SJSA1 (cell line): ENCODE measurements at places on chromosomes 16 and 17. TPM values are rescaled to one million over a fixed set of nuclear protein-coding genes. Genes with fewer than 3 reads are reported as not detected.
A peak's percentile ranks its signal among the peaks of the same experiment; 100 is the strongest.

DNA sequence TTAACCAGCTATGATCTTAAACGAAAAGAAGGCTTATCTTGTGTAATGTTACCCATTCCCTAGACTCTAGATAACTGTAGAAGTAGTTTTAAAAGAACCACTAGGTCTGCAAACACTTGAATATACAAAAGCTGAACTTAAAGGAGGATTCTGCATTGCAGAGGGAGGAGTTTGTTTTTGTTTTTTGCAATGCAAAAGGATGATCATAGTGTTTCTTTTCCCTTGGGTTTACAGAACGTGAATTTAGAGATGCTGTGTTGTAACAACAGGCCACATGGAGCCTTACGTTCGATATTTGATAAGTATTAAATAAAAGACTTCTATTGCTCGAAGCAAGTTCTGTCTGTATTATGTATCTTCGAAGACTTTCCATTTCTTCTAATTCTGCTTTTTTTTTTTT, 77.6 kb downstream of the CHD9 start:
- no peak for DNase-seq

Gene ENPP7
- total RNA-seq = not detected in 2 replicates

Gene LASP1
- 146 and 174 TPM in 2 replicates for total RNA-seq

GRCh38 chr16:57422026-57422944, 17.7 kb downstream of the CCL17 start:
- DNase-seq = peak; percentile 70

Gene TNRC6C
- 4.6 and 9.6 TPM in 2 replicates for total RNA-seq

Gene TPSG1
- total RNA-seq = not detected in 2 replicates

DNA sequence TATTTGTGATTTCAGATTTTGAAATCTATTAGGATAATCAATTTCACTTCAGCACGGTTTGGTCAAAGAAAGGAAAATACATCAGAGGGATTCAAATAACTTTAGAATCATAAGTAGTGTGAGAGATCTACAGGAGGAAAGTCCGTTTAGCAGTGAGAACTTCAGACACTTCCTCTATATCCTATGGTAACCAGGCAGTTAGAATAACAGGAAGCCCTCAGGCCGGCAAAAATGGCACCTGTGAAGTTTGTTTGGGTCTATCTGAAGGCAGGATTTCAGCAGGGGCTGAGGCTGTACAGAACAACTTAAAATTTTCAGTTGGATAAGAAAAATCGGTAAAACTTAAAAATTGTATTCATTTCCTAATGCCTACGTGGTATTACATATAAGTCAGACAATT, 24.9 kb downstream of the KCNJ16 start:
- no peak for DNase-seq

Gene RHBDL3
- total RNA-seq = 0.63 and 1.2 TPM in 2 replicates

DNA sequence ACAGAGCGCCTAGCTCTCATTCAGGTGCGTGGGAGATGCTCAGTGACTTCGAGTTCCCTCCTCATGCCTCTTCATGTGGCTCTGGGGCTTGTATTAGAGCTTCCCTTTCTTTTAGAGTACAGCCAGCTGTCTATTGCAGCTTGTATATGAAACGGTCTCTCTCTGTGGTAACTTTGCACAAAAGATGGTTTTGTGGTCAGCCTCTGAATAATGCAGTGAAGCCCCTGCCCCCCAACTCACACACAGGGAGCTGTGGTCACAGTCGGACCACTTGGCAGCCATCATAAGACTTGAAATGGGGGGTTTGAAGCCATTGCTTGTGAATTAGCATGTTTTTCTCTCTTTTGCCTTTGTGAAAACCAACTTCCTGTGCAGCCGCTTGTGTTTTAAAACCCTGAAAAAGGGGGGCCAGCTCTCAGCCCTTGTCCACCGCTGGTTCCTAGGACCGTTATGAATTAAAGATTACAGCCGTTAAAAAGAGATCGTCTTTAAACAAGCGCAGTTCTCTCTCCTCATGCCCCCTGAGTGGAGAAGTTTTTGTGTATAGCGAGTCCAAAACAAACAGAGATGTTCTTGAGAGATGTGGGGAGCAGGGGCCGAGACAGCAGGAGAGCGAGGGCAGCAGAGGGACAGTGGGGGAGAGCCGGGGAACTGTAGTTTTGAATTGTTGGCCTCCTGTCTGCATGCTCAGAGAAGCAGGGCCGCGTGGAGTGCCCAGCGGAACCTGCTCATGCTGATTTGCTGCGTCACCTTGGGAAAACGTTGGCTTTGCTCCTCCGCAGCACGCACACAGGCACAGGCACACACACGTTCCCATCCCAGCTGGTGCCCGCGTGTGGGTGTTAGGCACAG, 199.0 kb downstream of the MSI2 start:
- peak; percentile 77 for DNase-seq

DNA sequence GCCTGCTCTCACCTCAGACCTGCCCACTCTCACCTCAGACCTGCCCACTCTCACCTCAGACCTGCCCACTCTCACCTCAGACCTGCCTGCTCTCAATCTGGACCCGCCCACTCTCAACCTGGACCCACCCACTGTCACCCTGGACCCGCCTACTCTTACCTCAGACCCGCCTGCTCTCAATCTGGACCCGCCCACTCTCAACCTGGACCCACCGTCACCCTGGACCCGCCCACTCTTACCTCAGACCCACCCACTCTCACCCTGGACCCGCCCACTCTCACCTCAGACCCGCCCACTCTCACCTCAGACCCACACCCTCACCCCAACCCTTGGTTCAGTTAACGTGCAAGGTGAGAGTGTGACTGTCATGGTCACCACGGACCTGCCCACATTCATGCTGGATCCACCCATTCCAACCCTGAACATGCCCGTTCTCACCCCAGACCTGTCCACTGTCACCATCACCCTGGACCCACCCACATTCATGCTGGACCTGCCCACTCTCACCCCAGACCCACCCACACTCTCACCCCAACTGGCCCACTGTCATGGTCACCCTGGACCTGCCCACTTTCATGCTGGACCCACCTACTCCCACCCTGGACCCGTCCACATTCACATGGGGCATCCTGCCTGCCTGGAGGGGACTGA, 31.2 kb upstream of the ENPP7 start:
- no peak for DNase-seq

- DNase-seq = no peak
Measured at GRCh38 chr16:8571061-8571596, 19.2 kb downstream of the TMEM114 start.

Gene SLFN13
- total RNA-seq = 0.68 and 1.0 TPM in 2 replicates
